Activated T-cell treated with anti-CD3 and anti-CD28 coated beads, Interleukin-2, amount 50 U/mL, for 48 hours (primary cell): ENCODE measurements at places on chromosomes 1 and 21.

- DNase-seq: no peak
Observed at GRCh38 chr1:231016234-231016633, 23.8 kb downstream of the FAM89A start.

GRCh38 chr1:215133532-215133931, 51.0 kb downstream of the KCNK2 start:
- no peak for DNase-seq

GRCh38 chr1:162689745-162690671, 57.7 kb downstream of the DDR2 start:
- DNase-seq: no peak

GRCh38 chr1:145942405-145942804, 15.1 kb upstream of the RBM8A start:
- no peak for DNase-seq

GRCh38 chr1:219379691-219380090, 206.0 kb downstream of the LYPLAL1 start:
- no peak for DNase-seq

DNA sequence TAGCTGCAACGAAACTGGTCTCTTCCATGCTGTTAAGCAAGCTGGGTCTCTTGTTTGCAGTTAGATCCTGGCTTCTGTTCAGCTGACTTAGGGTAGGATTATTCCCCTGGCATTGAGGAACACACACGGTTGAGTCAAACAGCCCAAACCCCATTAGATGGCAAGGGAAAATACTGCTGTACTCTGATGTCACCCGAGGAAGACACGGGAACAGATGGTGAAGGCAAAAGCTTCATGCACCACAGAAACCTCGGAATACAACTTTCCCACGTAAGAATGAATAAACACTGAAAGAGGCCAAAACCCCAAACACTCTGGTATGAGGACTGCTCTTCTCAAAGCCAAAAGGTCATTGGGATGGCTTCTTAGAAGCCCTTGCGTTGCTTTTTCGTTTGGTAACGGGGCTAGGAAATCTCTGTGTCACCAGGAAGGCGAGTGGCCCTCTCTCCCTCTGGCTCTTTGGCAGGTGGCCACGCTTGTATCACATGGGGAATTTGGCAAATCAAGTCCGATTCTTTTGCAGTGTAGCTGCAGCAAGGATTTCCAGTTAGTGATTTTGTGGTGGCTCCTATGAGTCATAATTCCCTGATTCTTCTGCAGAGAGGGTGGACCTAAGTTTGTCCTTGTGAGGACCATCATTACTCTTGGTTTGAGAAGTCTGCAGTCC, 16.7 kb upstream of the LYST start:
- DNase-seq: no peak

- DNase-seq: no peak
Observed at GRCh38 chr1:115135681-115136080, 46.4 kb upstream of the TSPAN2 start.

- DNase-seq: no peak
Observed at GRCh38 chr1:174198202-174198601, 38.9 kb downstream of the RABGAP1L start.

DNA sequence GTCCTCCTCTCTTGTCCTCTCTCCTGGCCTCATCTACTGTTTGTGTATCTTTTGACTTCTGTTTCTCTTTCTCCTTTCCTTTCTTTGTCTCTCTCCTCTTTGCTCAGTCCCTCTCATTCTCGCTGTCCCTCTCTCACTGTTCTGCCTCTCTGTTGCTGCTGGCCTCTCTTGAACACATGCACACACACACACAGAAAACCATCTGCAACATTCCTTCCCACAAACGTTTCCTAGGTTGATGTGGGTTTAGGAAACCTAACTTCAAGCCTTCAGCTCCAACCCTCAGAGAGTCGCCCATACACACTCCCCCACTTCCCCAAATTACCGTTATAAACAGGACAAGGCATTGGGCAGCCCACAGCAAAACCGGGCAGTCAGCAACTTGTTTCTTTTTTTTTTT, 10.9 kb upstream of the SSBP3 start:
- DNase-seq: no peak

- no peak for DNase-seq
Observed at GRCh38 chr1:47717341-47717740, 279.5 kb downstream of the FOXD2 start.

DNA sequence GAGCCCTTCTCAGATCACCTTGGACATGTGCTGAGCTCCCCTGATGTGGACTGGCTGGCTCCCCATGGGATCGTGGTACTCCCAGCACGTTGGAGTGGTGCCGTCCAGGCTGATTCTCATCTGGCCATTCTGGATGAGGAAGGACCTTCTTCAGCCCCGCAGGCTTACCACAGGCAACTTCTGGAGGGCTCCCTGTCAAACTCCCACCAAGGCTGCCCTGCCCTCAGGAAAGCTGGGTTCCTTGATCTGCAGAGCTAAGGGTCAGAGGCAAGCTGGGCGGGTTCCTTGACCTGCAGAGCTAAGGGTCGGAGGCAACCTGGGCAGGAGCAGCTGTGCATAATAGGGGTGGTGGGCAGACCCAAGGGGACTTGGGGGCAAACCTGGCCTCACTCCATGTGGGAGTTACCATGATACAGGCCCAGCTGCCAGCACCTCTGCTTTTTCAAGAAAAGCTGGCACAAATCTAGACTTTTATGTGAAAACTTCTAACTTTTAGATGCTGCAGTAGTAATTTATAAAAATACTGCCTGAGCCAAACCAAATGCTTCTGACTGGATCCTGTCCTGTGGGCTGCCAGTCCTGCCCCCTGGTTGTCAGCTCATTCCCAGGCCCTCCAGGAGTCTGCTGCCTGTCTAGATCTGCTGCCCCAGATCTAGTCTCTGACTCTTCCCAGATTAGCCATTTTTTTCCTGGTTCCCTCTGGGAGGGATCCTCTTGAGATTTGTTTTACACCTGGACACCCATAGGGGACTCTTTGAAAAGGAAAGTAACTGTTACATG, 5.6 kb upstream of the THEM5 start:
- no peak for DNase-seq

GRCh38 chr1:216045400-216045799, 377.8 kb downstream of the USH2A start:
- DNase-seq: no peak

DNA sequence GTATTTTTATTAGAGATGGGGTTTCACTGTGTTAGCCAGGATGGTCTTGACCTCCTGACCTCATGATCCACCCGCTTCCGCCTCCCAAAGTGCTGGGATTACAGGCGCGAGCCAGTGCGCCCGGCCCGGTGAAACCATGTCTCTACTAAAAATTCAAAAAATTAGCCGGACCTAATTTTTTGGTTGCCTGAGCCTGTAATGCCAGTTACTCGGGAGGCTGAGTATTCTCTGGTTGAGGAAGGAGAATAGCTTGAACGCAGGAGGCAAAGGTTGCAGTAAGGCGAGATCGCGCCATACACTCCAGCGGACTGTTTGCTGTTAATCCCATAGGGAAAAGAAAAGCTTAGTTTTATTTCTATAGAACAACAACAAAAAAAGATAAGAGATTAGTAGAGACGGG, 29.9 kb upstream of the HJV start:
- DNase-seq: no peak

GRCh38 chr1:44909901-44910544, 67.0 kb upstream of the PTCH2 start:
- DNase-seq: no peak

- no peak for DNase-seq
Observed at GRCh38 chr1:11768821-11769220, 6.8 kb downstream of the C1orf167 start.

GRCh38 chr1:40310983-40311642, 6.0 kb downstream of the COL9A2 start:
- DNase-seq: no peak

DNA sequence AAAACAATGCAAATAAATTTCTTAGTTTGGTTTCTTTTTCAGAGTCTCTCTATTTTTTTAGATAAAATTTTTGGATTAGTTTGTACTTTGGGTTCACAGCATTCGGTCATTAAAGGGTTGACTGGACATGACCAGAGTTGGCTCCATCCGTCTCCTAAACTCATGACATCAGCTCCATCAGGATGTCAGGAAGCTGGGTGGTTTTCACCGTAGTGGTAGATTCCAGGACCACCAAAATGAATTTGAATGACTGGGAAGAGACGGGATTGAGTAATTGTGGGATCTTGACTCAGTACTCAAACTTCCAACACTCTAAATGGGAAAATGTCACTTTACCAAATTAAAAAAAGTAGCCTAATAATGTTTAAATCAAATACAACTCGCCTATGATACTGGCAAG, 279.2 kb upstream of the DUSP10 start:
- no peak for DNase-seq

DNA sequence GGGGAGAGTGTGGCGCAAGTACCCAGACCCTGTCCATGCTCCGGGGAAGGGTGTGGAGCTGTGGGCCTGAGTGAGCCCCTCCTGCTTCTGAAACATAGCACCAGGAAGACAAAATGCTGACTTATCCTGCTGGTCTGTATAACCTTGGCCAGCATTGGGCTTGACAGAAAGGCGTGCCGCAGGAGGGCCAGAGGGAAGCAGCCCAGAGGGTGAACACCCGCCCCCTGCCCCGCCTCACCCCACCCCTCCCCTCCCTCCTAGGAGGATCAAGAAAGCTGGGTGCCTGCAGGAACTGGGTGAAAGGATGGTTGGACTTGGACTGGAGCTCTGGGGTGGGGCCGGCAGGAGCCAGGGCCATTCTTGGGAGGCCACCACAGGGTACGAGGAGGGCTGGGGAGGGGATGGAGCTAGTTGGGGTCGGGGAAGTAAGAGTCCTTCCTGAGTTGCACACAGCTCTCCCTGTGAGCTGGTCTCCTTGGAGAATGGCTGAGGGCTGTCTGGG, 27.1 kb downstream of the PTPRF start:
- DNase-seq: no peak

- DNase-seq: no peak
Observed at GRCh38 chr1:205257735-205258134, 30.0 kb downstream of the TMCC2 start.

- no peak for DNase-seq
Observed at GRCh38 chr1:100511058-100511457, 26.9 kb upstream of the GPR88 start.

DNA sequence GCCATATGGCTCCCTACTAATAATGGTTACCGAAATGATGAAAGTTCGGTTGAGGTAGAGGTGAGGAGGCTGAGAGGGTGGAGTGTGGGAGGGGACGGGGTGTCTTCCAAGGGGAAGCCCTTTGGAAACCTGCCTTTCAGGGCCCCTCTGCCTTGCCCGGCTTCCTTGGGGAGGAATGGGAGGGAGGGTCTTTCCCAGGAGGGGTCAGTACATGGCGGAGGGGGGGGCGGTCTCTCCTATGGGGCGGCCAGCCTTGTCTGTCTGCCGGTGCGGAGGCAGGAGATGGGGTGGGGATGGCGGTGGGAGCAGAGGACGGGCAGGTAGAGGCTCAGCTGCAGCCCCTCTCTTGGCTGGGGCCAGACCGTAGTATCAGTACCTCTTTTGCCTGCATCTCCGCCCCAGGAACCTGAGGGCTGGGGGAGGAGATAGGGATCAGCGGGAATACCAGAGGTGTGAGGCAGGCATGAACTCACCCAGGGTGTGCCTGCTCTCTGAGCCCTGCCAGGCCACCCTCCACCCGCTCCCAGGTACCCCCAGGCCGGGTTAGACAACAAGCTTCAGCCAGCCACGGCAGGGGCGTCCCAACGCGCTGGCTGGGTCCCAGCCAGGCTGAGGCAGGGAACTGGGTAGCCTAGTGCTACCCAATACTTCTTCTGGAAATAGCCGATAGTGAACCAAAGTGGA, 79.4 kb upstream of the POU3F1 start:
- DNase-seq: no peak

DNA sequence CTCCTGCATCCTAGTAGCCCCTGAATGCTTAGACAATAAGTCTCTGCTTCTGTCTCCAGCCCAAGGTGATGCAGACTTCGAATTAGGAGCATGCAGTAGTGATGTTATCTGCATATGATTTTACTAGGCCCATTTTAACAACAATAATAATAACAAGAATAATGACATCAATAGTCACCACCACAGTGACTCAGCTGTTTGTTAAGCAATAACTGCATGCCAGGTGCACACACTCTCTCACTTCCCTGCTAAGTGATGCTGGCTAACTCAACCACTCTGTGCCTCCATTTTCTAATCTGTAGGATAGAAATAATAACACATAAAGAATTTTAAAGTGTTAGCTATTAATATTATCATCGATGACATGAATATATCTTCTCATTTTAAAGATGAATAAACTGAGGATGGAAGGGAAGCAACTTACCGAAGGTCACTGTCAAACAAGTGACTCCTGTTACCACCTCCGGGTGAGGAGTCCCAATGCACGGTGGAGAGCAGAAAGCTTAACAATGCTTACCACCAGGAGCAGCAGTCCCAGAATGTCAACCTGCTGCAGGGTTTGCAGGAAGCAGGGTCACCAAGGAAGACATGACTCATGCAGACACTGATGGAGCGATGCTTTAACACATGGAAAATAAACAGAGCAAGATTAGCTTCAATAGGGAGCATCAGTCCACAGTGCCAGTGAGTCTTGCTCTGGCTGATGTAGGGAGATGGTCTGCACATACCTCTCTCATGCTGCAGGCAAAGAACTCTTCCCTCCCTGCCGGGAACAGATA, 290.2 kb downstream of the SPATA17 start:
- DNase-seq: no peak

DNA sequence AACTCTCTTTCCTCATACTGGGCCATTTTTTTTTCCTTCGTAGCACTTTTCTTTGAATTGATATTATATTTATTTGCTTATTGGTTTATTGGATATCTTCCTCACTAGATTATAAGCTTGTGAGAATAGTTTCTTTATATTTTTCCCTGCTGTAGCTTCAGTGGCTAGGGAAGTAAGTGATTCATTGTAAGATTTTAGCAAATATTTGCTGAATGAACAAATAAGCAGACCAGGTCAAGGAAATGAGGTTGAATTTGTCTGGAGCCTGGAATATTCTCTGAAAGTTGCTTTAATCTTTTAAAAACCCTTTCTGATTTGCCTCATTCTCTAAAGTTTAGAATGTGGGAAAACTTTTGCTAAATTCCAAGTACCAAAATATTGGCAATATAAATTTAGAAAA, 80.2 kb downstream of the RABGAP1L start:
- no peak for DNase-seq

GRCh38 chr1:207896547-207896946, 14.4 kb downstream of the CD34 start:
- DNase-seq: no peak

- no peak for DNase-seq
Observed at GRCh38 chr1:210597555-210598134, 268.9 kb downstream of the HHAT start.

DNA sequence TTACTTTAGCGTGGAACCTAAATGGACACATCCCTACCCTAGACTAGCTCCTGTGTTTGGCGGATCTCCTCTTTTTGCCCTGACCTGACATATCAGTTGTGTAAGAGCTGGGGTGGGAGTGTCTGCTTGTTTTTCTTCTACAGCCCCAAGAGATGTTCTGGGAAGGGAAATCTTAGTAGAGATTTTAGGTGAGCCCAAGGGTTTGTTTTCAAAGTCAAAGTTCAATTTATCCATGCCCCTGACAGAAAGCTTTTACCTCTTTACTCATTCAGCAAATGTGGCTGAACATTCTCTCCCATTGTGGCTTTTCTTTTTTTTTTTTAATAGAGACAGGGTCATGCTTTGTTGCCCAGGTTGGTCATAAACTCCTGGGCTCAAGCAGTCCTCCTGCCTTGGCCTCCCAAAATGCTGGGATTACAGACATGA, 7.3 kb upstream of the TARS2 start:
- DNase-seq: no peak
